ENCODE measurements at places on chromosomes 3 and 15. TPM values are rescaled to one million over a fixed set of nuclear protein-coding genes. Genes with fewer than 3 reads are reported as not detected.

GRCh38 chr3:191301017-191301416, 28.2 kb upstream of the CCDC50 start:
- H3K36me3 ChIP-seq = no peaks in the 10 kb centered on the region
- no peak overlapping the region for H3K4me3 ChIP-seq
- H3K27me3 ChIP-seq = no peaks in the 10 kb centered on the region

PSMD6 gene
- 112 TPM for total RNA-seq

GRCh38 chr3:71655061-71655460, 70.1 kb downstream of the EIF4E3 start:
- peaks cover 16% of the 10 kb centered on the region for H3K4me1 ChIP-seq
- H3K36me3 ChIP-seq = no peaks in the 10 kb centered on the region
- no peak overlapping the region for H3K4me3 ChIP-seq
- no peaks in the 10 kb centered on the region for H3K27me3 ChIP-seq
- H3K27ac ChIP-seq = no peak overlapping the region

SLC38A3 gene
- 1.4 TPM for total RNA-seq

DNA sequence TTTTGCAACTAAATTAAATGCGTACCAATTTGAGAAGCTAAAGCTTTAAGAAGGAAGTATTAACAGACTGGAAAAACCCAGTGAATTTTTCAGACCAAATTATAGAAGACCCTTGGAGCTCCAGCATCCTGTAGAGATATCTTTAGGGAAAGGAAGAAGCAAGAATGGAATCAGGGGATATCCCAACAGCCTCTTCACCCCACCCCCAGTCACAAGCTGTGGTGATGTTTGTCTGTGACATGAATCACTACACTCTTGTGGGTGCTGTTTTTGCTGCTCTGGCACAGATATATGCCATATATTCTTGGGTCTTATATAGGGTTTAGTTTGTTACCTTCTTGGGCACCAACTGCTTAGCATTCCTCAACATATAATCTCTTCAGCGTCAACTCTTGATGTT, 78.5 kb upstream of the BCL6 start:
- no peaks in the 10 kb centered on the region for H3K27me3 ChIP-seq
- no peak overlapping the region for H3K4me3 ChIP-seq
- DNase-seq = no peak
- H3K36me3 ChIP-seq = no peaks in the 10 kb centered on the region
- no peaks in the 10 kb centered on the region for H3K4me1 ChIP-seq

- no peak overlapping the region for H3K4me3 ChIP-seq
- peaks cover 7% of the 10 kb centered on the region for H3K4me1 ChIP-seq
- no peak for DNase-seq
- H3K27ac ChIP-seq = no peak overlapping the region
Observed at GRCh38 chr15:40046721-40047414, 7.9 kb upstream of the SRP14 start.
